ENCODE measurements at places on chromosomes 7 and 10.

DNA sequence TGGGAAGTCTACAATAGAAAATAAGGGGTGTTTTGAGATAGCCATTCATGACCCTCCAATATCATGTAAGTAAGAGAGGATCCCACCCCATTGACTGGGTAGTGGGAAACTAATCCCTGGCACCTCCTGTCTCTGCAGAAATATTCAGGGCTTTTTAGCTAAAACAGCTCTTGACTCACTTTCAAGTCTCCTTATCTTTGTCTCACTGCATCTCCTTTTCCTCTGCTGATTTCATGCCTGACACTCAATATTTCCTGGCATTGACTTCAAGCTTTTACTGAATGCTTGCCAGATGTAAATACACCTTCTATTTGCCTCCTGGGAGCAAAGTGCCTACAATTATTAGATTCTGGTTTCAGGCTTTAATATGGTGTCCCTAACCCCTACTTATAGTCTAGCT, 57.1 kb downstream of the CHRM2 start:
- DNase-seq: no peak

- no peak for DNase-seq
These were observed 33.8 kb downstream of the SNX8 start for GRCh38 chr7:2280424-2280823.

GRCh38 chr10:103451831-103452505, at the start of gene CALHM2:
Gene CALHM2 (minus strand): TSS chr10:103452370. CDS start chr10:103449941, 2,429 bp downstream.
- peak; percentile 8 for DNase-seq

GRCh38 chr10:82256275-82256674, 381.3 kb downstream of the NRG3 start:
- DNase-seq: no peak

DNA sequence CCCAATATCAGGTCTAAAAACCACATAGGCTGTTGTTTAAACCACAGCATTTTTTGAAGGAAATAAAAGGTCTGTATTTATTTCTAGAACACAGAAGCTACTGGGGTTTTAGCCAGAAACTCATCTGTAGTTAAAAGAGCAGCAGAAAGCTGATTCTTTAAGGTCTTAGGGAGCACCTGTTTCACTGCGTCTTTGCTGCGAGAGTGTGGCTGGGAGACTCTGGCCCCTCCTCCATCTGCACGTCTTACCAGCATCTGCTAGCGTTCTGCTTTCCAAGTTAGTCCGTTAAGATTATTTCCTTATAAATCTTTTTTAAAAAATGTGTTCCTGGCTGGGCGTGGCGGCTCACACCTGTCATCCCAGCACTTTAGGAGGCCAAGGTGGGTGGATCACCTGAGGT, 95.9 kb downstream of the ADARB2 start:
- no peak for DNase-seq

DNA sequence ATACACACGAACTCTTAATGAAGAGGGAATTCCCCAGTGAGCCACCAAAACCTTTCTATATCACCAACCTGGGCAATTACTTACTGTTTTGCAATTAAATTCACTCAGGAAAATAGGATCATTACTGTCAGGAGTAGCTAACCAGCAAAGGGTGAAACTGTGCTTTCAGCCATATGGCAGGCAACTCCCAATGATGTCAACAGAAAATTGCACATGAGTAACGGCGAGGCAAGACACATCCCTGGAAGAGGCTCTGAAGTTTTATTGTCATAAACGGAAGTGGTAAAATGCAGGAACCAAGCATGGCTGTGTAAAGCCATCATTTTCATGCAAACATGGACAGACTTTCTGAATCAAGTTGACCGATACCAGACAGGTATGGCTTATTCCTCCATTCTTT, 548.9 kb upstream of the AUTS2 start:
- no peak for DNase-seq

DNA sequence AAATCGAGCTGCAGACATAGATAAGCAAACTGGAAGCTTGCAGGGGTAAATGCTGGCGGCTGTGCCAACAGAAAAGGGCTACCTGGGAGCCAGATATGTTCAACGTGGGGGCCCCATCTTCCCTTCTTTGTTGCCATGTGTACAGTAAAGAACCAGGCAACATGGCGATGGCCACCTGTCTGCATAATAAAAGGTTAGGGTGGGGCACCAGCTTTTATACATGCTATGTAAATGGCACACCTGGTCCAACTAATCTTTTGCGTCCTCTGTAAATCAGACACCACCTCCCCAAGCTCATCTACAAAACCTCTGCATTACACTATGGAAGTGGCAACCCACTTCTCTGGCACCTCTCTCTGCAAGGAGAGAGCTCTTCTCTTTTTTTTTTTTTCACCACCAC, 13.9 kb downstream of the BUD31 start:
- DNase-seq: no peak

GRCh38 chr7:87506246-87507180, 31.0 kb upstream of the ABCB4 start:
- DNase-seq: peak; percentile 4

- no peak for DNase-seq
These were observed 84.2 kb upstream of the FAM133B start for GRCh38 chr7:92674379-92674778.

- DNase-seq: no peak
These were observed 337.2 kb upstream of the LRGUK start for GRCh38 chr7:133789974-133790373.

DNA sequence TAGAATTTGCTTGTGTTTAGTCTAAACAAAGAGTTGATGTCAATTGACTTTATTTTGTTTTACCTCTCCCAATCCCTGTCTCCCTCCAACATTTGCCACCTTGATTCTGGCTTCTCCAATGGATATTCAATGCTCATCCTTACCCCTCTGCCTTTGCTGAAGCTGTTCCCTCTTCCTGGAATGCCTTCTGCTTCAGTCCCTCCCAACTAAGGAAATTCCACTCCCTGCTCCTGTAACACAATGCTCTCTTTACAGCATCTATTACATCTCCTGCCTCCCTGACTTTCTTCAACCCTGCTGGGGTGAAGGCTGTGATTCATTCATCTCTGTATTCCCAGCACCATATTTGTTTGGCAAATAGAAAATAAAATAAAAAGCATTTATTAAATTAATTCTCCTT, 34.5 kb upstream of the TAC1 start:
- DNase-seq: no peak

GRCh38 chr7:100824499-100825214, 2.7 kb downstream of the EPHB4 start:
- DNase-seq: no peak

DNA sequence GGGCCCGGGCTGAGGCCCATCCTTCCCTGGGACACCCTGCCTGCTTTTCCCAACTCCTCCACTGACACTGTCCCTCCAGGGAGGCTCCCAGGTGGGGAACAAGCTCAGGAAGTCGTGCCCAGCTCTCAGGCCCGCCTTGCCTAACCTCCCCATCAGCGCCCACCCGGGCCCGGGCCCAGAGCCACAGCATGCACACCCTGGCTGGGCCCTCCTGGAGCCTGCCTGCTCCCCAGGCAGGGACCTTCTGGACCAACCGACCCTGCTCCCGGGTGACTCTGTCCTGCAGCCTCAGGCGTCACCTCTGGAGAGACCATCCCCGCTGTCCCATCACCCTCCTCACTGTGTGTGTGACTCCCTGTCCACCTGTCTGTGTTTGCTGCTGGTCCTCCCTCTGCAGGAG, 1.8 kb upstream of the TMEM184A start:
- DNase-seq: no peak

GRCh38 chr7:37245590-37245989, 203.1 kb downstream of the ELMO1 start:
- no peak for DNase-seq

DNA sequence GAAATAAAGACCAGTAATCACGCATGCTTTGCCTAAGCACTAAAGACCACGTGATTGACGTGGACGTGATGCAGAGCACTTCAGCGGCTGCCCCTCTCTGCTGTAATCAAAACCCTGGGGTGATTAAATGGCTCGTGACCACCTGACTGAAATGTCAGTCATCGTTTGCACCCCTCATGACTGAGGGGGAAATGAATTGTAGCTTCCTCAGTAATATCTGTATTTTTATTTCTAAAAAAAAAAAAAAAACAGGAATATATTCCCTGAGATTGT, 148.1 kb upstream of the RSU1 start:
- no peak for DNase-seq

- peak; percentile 36 for DNase-seq
These were observed 16.5 kb downstream of the SLK start for GRCh38 chr10:103983367-103983911.

DNA sequence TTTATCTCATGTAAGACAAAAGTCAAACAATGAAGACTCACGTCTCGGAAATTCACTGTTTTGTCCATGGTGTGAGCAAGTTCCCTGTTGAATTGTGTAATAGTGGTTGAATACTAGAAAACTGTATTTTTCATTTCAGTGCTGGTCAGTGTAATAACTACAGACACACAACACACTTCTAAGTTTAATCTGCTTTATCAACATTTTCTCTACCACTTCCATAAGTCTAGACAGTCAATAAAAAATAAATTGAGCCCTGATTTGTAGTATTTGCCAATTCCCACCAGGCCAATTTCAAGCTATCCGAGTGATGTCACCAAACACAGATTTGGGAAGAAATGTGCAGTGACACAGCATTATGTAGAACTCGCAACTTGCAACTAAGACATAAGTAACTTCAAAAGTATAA, 81.9 kb downstream of the GPR141 start:
- DNase-seq: no peak

GRCh38 chr10:86481761-86482160, 39.8 kb downstream of the WAPL start:
- DNase-seq: no peak

GRCh38 chr10:124942317-124943169, 620 bp downstream of the ZRANB1 start:
- DNase-seq: no peak
